Activated B cell treated with CpG ODN at 0.5 μM for 24 hours (primary cell): ENCODE measurements at places on chromosomes 12 and 14. TPM values are rescaled to one million over a fixed set of nuclear protein-coding genes. Genes with fewer than 3 reads are reported as not detected.

GRCh38 chr14:68181519-68182326, 362.1 kb downstream of the RAD51B start:
- DNase-seq: no peak

DNA sequence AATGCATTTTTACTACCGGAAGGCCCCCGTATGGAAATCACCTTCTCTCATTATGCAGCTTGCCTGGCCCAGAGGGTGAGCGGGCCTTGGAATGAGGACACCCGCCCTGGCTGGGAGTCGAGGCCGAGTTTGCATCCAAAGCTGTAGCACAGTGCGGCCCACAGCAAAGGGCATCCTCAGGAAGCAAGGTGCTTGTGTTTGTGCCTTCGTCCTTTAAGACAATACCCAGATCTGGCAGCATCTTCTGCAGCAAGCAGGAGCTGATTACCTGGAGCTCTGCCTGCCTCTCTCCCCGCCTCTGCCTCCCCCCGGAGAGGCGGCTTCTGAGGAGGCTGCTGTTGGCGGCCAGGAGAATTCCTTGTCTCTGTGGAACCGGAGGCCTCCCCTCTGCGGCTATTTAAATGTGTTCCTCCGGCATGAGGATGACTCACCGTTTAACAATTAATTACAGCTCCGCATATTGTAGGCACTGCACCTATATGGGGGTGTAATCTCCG, 145.3 kb downstream of the CACNA1C start:
- no peak for DNase-seq

DNA sequence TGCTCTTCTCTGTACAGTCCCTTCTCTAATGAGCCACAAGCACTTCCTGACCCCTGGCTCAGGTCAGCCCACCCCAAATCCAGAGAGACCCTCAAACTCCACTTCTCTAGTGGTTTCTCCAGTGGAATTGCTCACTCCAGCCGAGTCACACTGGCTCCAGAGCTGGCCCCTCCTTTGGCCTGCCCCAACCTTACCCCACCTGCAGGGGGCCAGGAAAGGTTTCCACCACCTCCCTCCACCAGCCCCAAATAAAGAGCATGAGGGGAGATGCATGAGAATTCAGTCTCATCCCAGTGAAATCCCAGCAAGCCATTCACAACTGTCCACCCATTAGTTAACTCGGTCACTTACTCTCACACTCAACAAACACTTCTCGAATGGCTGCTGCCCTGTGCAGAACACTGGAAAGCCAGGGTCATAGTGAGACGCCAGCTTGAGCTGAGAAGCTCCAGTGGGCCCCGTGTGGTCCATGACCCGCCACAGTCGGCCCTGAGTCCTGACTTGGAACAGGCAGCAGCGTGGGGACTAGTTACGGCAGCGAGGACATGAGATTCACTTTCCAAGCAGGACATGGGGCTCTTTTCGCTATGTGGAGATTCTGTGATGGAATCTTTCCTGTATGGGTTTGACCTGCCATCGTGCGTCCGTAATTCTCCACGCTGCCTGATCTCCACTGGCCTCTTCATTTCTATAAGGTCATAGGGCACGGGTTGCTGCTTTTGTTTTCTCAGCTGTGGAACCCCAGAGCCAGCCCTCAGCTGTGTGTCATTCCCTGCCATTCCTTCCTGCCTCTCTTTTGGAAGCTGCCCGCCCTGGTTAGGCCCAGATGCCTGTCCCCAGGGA, 44.2 kb downstream of the SLC6A12 start:
- DNase-seq: no peak

DNA sequence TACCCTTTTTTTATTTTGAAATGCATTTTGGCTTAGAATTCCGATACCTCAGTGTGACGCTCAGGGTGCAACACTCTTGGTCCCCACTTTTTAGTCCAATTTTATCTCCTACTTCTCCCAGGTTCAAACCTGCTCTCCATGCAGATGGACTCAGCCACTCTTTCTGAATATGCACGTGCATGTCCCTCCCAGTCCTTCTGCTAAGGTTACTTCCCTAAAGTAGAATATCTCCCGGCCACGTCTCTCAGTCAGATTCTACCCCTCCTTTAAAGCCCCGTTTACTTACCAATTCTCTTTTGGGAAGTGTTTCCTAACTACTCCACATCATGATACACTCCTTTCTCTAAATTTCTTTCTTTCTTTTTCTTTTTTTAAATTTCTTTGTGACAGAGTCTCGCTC, 15.5 kb upstream of the PARP11 start:
- DNase-seq: no peak

The KCNA5 gene
- total RNA-seq: 0.42 and 0.81 TPM in 2 replicates
